ENCODE measurements at places on chromosomes 13 and 19.

DNA sequence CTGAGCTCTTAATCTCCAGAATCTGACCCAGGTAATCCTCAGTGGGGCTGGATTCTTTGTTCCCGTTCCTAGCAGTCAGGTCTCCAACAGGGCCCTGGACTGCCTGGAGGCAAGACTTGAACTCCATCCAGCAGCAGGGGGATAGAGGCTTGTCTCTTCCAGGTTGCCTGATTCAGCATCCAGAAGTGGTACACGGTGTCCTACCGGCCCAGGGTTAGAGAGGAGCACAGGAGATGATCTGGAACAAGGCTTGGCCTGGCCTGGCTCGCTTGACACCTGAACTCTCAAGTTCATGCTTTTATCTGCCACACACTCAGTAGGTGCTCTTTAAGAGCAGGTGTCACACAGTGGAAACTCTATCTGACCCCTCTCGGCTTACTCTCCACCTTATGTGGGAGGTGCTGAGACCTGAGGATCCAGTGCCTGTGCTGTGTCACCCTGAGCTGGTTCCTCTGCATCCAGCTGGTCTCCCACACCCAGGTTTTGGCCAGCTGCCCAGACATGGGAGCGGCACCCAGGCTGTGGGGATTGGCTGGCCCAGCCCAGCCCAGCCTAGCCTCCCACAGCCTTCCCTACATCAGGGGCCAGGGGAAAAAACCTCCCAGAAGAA lies at the start of gene CYP4F3:
CYP4F3 (plus strand) TSS at position 604 of the 610 bp plus-strand sequence. CDS start 519 bp downstream, outside the sequence.
- no peak for DNase-seq

- DNase-seq: peak; percentile 83
Measured at GRCh38 chr13:28622286-28622685, 36.6 kb upstream of the POMP start.

DNA sequence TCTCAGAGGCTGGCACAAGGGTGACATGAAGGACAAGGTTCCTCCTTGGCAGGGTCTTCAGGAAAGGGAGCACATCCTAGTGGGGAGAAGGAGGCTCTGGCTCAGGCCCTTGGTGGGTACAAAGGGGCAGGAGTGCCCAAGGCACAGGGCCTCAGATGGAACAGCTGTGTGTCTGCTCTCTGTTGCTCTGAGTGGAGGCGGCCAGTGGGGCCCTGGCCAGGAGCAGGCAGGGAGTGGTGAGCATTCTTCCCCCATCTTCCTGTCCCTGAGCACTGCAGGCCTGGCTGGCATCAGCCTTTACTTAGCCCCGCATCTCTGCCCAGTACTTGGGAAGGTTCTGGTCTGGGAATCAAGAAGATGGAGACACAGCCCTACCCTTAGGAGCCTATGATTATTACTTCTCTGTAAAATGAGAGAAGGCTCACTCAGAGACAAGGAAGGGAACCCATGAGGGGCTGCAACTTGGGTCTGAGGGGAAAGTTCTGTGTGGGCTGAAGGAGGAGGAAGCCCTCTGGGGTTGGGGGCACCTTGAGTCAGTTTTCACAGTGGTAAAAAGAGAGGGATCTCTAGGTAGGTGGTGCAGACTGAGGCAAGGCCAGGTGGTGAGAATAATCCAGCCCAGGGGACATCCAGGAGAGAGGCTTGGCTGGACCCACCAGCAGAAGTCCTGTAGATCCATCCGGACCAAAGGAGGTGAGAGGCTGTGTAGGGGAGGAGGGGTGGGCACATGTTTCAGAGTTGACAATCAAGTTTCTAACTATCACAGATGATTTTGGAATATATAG lies 173.5 kb downstream of the TSHZ3 start:
- no peak for DNase-seq

DNA sequence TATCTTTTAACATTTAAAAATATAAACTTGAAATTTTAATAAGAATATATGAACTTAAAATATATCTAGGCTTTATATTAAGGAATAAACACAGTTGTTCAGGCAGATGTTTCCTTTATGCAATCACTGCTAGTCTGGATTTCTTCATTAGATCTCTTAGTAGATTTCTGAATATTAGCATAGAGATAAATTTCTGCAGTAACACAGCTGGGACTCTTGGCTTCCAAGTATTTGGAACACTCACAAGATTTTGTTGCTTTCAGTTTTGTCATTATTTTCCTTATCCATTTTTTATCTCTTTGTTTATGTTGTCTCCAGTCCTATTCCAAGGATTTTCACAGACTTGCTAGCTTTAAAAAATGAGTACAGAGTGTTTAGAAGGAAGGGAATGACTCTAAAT lies 857.1 kb downstream of the GPC5 start:
- no peak for DNase-seq

- DNase-seq: no peak
Measured at GRCh38 chr13:58266271-58266670, 634.7 kb downstream of the PCDH17 start.

DNA sequence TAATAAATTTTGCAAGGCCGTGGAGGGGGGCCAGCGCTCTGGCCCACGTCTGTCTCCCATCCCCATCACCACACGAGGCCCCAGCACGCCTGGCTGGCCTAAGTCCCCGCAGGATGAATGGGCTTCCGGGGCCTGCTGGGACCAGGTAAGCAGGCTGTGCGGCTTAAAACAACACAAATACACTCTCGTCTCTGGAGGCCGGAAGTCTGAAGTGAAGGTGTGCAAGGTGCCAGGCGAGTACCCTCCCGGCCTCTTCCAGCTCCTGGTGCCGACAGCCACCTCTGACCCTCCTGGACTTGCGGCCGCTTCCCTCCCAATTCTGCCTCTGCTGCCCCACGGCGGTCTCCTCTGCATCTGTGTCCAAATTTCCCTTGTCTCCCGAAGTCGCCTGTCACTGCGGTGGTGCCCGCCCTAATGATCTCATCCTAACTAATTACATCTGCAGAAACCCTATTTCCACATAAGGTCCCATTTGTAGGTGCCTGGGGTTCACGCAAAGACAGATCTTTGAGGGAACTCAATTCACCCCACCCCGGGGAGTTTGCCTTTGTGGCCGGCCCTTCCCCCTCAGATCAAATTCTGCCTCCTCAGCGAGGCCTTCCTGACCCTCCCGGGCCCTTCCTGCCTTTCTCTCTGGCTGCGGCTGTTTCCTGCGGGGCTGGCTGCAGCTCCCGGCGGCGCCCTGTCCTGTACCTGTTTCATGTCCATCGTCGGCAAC lies 8.1 kb upstream of the PTBP1 start:
- no peak for DNase-seq

Data from sigmoid colon (tissue), 7 donors.